NCI-H1436 (cell line): ENCODE measurements at places on chromosomes 3 and 15.

DNA sequence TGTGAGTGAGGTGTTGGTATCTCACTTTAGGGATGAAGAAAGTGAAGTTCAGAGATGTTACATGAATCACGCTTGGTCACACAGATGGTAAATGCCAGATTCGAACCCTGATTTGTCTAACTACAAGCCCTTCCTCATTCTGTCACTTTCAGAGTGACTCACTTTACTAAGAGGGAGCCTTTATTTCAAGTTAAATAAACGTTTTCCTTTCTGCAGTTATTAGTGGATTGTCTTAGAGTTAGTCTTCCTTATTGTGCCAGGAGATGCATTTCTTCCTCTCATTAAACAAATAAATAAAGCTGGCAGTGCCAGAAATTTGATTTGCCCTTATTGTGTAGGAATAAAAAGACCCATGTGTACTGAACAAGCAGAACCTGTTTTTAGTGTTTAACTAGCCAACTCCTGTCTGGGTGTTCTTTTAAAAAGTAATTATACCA lies 162.5 kb downstream of the AKAP13 start:
- DNase-seq, result peak; percentile 37

DNA sequence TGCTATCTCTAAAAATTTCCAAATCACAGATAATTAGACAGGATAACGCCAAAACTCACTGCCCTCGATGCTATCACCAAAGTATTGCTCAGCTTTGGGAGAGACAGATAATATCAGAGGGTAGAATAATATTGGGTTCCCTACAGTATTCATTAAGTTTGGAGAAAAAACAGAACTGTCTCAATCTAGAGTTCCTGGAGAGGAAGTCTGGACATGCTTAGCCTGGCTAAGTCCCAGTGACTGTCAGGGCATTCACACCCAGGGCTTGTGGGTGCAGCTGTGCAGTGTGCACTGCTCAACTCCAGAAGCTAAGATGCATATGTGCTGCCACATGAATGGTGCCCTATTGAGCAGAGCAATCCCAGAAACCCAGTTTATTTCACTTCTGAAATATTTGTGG lies 459.6 kb upstream of the DPH6 start:
- DNase-seq, result no peak

DNA sequence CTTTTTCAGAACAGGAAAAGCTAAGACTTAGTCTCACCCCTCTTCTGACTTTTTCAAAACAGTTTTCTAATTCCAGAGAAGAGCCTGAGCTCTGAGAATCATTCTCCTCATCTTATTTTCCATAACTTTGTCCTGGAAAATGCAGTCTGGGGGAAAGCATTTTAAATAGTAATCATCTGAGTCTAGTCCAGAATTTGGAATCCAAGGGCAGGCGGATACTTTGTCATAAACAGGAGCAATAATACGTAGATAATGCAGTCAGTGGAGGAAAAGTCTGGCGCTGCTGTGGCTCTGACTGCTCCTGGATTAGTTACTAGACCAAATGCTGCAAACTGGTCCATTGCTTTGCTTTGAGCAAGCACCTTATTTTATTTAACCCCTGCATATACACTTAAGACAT lies 285.0 kb downstream of the THSD4 start:
- no peak for DNase-seq

- DNase-seq, result no peak
Observed at GRCh38 chr3:71891483-71891882, 106.5 kb upstream of the PROK2 start.

DNA sequence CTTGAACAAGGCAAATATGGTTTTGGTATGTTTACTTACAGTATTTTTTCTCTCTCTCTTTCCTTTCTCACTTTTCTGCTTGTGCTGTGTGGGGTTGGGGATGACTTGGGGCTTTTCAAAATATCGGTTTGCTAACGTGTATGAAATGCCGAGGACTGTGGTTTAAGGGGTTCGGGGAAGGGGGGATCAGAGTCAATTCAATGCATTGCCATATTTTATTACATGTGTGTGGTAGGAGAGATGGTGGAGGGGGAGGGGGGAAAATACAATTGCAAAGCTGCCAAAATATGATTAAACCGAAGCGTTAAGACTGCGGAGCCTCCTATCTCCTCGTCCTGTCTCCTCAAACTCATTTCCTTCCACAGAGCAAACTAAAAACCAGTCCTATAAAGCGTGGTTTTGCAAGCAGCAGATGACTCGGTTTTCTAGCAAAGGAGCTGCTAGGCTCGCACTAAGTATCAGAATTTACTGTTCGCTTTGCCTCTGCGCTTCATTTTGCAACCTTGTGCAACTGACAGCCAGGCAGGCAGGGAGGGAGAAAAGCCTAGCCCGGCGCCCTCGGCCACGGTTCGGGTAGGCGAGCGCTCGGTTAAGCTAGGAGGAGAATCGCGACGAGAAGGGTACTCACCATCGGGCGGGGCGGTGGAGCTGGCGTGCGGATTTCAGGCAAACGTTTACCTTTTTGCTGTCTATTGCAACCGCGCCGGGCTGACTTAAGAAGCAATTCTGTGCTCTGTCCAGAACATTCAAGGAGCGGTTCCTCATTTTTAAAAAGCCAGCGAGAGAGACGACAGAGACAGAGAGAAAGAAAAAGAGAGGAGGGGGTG lies 4.0 kb upstream of the NR2F2 start:
- DNase-seq, result no peak
